Suprapubic skin (tissue), 4 donors: ENCODE measurements at places on chromosomes 11 and 22. TPM values are rescaled to one million over a fixed set of nuclear protein-coding genes. Genes with fewer than 3 reads are reported as not detected.

DNA sequence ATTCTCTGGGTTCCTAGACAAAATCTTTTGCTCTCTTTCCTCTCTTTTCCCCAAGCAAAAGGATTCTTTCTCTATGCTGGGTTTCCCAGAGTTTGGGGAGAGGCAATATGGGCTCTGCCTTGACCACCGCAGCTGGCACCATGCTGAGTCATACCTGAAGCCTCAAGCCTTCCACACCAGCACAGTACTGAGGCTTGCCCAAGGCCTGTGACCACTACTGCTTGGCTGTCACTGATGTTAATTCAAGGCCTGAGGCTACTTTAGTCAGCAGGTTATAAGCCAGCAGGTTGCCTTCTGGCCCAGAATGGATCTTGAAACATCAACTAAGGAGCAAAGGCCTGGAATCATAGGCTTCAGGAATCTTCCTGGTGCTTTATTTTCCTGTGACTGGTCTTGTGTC lies 185.3 kb downstream of the DYNC2H1 start:
- DNase-seq = no peak

- no peak for DNase-seq
Measured at GRCh38 chr11:108369064-108369463, 98.3 kb downstream of the C11orf65 start.

- DNase-seq = no peak
Measured at GRCh38 chr11:5335170-5335569, 8.2 kb downstream of the OR51B5 start.

DNA sequence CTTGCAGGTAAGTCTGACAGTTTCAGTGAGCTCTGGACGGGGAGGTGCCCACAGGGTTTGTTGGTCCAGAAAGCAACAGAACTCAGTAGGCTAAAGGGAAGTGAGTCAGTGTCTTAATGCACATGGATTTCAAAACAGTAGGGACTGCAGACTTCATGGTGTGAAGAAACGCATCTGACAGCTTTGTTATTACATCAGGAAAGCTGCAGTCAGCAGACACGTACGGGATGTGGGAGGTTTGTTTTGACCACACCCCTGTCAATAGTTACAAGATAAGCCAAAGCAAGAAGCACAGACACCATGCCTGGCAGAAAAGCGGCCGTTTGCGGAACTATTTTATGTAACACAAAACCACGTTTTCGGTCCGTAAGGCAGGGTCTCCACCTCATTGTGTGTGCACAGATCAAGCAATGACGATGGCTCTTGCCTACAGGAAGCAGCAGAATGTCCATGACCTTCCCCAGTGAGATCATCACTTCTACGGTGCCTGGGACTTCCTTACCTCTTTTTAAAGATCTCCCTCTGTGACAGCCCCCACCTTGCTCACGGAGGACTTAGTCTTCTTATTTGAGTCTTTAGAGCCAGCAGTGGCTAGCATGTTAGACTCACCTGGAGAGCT lies 58.2 kb upstream of the FTH1 start:
- peak; percentile 92 for DNase-seq

- no peak for DNase-seq
Measured at GRCh38 chr22:28171712-28172111, 252.7 kb upstream of the PITPNB start.

- DNase-seq = no peak
Measured at GRCh38 chr11:46363031-46363407, 15.8 kb downstream of the DGKZ start.

RAG1 gene
- 0.23 TPM for total RNA-seq

SIDT2 gene
- total RNA-seq = 42.6 TPM

CEND1 gene
- total RNA-seq = not detected

FXYD6 gene
- 15.9 TPM for total RNA-seq

SPTY2D1 gene
- 31.4 TPM for total RNA-seq

LRRN4CL gene
- 6.3 TPM for total RNA-seq
